Natural killer cell treated with Interleukin-12 subunit alpha and Interleukin-12 subunit beta and Interleukin-15 and Interleukin-18, amount 100 ng/mL, for 72 hours (primary cell): ENCODE measurements at places on chromosomes 2 and 18.

- no peak overlapping the region for H3K27ac ChIP-seq
- H3K27me3 ChIP-seq = peaks cover 33% of the 10 kb centered on the region
- H3K4me1 ChIP-seq = peaks cover 22% of the 10 kb centered on the region
- peak overlapping the region; percentile 80 for H3K4me3 ChIP-seq
Observed at GRCh38 chr18:22558945-22559385, 141.2 kb upstream of the CTAGE1 start.

- H3K27ac ChIP-seq = peak overlapping the region; percentile 65
- DNase-seq = no peak
- peak overlapping the region; percentile 55 for H3K4me3 ChIP-seq
- peaks cover 11% of the 10 kb centered on the region for H3K4me1 ChIP-seq
Observed at GRCh38 chr18:23838801-23839366, 149.6 kb downstream of the LAMA3 start.

DNA sequence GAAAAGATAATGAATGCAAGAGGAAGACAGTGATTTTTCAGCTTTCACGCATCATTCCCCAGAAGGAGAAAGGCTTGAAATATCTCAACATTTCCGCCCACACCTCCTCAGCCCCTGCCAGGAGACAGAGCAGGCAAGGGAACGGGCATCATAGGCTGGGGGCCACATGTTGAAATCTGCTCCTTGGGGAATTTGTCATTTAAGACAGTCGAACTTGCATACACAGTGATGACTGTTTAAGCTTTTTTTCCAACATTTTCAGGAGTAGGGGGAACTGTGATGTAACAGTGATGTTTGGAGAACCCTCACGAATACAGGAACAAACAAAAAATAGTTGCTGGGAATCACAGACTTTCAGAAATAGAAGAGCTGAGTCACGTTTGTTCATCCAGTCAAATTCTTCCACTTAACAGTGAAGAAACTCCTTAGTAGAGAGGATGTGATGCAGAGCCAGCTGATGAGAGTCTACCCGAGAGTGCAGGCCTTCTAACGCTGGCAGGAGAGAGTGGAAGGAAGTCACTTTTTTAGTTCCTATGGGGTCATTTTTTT, 266.8 kb downstream of the ALPK2 start:
- H3K27me3 ChIP-seq = no peaks in the 10 kb centered on the region
- no peaks in the 10 kb centered on the region for H3K4me1 ChIP-seq
- no peak for DNase-seq
- H3K27ac ChIP-seq = no peak overlapping the region

GRCh38 chr2:42859006-42859552, 66.7 kb upstream of the HAAO start:
- DNase-seq = no peak
- no peak overlapping the region for H3K27ac ChIP-seq
- no peaks in the 10 kb centered on the region for H3K4me1 ChIP-seq
- H3K36me3 ChIP-seq = no peaks in the 10 kb centered on the region
- no peaks in the 10 kb centered on the region for H3K27me3 ChIP-seq
